ENCODE measurements at places on chromosomes 3 and 15. TPM values are rescaled to one million over a fixed set of nuclear protein-coding genes. Genes with fewer than 3 reads are reported as not detected.

DNA sequence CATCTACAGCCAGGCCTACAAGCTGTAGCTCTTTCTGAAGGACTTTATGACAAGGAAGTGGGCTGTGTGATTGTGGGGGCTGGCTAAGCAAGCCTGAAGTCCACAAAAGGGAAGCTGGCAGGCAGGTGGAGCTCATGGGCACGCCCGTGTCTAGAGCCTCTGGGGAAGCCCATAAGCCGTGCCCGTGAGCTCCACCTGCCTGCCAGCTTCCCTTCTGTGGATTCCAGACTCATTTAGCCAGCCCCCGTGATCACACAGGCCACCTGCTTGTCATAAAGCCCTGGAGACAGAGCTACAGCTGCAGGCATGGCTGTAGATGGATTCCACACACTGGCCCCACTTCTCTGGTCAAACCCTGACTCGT, 15.2 kb downstream of the EFCC1 start:
- no peak for DNase-seq

DNA sequence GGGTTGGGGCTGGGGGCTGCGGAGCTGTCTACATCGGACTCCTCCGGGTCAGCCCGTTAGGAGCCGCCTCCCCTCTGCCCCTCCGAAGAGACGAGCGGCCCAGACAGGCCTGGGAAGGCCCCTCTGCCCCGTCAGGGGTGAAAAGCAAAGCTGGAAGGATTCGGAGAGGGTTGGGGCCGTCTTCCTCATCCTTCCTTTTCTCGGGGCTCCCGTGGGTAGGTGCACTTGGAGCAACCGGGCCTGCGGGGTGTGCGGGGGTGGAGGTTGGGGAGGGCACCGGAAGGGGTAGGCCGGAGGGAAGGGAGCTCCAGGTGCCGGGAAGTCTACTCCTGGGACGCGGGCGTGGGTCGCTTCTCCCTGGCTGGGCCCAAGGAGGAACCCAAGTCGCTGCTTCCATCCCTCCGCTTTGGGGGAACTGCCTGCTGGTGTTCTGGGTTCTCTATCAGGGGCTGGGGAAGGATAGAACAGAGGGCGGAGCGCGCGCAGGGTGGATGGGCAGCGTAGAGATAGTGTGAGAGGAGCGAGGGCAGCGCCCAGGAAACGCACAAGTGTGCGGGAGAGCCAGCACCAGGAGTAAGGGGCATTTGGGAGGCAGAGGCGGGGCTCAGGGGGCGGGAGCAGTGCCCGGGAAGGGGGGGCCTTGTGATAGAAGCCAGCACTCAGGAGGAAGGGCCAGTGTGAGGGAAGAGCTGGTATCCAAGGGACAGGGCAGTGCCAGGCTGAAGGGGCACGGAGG, 590 bp downstream of the POLR2H start:
- DNase-seq = peak; percentile 86

DNA sequence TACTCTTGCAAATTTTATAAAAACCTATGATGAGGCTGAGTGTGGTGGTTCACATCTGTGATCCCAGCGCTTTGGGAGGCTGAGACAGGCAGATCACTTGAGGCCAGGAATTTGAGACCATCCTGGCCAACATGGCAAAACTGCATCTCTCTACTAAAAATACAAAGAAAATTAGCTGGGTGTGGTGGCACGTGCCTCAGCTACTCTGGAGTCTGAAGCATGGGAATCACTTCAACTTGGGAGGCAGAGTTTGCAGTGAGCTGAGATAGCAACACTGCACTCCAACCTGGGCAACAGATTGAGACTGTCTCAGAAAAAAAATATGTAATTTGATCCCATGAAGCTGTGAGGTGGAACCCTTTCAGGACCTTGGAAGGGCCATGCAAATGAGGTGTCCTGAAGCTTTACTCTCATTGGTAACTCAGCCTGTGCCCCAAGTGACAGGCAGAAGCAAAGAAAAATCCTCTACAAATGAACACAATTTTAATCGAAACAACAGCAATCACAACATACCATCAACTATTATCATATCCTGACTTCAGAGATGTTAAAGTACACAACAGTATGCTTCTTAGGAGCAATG, 84.6 kb upstream of the CDV3 start:
- no peak for DNase-seq

DNA sequence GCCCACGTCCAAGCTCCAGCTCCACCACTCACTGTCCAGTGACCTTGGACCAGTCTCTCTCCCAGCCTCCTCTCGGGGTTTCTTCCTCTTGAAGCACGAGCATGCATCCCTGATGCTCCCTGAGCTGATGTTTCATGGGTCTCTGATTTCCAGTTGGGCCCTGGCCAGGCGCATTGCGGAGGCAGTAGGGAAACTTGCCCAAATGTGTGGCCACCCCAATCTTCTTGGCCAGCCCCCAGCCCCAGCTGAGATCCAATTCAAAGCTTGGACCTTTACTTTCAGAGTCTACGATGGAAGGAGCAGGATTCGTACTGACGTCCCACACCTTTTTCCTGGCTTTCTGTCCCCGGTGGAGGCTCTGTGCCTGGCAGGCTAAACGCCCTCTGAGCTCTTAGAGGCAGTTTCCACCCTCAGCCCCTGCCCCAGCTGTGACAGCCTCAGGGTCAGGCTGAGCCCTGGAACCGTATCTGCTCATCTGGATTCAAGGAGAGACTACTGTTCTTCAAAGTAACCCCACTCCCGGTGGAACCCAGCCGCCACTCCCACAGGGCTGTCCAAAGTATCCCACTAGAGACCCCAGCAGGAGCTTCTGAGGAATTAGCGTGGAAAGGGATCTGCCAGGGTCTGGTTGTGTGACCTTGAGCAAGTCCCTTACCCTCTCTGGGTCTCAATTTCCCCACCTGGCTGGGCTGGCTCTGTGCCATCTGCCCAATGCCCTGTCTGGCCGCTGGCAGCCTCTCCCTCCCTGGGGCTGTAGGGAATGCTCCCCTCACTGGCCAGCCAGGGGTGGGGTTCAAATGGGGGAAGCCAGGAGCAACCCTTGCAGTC, 37.4 kb downstream of the CPN2 start:
- DNase-seq = peak; percentile 70

ZNF860 gene
- polyA plus RNA-seq = 1.5 TPM

DNA sequence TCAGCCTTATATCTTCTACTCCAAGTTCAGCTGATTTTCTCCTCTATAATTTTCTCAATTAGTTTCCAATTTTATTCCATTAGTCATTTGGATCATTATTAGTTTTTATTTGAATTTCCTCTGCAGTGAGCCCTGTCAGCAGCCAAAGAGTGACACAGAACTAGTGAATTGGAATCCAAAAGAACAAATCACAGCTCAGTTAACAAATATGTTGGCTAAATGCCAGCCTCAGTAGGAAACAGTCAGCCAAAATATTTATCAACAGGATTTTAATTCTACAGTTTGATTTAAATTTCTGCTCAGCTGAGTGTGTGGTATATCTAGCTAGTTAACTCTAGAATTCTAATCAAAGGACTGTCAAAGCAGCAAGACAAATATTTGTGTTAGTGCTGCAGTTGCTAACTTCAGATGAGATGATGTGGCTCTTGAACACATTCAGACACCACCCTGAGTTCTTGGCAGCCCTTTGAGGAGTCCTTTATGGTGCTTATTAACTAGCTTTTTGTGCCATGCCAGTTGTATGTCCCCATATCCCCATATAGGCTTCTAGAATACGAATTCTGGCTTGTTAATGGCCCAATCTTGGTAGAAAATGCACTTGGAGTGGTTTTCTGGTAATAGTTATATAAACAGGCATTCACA, 194.5 kb downstream of the CPNE4 start:
- DNase-seq = no peak

GRCh38 chr3:197576838-197577237, 21.1 kb upstream of the BDH1 start:
- no peak for DNase-seq

DNA sequence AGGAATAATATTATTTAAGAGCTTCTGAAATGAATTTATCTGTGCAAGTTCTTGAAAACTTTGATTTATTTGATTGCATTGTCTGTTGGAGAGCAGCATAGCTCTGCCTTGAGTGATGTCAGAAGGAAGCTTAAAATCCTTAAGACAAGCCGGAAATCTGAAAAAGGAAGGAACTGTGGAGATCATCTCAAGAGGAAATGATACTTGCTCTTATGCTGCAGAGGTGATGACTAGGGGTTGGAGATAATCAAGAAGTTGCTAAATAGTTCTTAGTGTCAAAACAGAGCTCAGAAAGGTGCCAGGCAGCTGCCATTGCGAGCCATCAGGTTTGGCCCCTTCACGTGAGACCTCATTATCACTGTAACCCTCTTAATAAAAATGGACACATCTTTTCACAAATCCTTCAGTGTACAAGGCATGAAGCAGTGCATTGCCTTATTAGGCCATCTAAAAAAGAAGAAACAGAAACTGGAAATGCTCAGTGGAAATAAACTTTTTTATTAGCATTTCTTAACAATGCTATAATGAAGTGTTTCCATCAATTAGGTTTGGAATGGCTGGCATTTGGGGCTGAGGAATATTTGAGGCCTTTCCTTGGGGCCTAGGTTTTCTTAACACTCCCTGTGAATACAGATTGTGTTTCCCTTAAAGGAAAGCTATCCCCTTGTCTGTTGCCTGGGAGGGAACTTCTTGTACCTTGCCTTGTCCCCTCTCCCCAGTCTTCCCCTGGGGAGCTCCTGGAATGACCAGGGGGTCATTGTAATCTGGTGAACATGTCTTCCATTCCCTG, 34.5 kb upstream of the VILL start:
- DNase-seq = no peak

- DNase-seq = no peak
Measured at GRCh38 chr3:29475854-29476253, 195.0 kb downstream of the RBMS3 start.

ZDHHC23 gene
- 36.4 TPM for polyA plus RNA-seq

MYH15 gene
- polyA plus RNA-seq = 0.91 TPM

DNA sequence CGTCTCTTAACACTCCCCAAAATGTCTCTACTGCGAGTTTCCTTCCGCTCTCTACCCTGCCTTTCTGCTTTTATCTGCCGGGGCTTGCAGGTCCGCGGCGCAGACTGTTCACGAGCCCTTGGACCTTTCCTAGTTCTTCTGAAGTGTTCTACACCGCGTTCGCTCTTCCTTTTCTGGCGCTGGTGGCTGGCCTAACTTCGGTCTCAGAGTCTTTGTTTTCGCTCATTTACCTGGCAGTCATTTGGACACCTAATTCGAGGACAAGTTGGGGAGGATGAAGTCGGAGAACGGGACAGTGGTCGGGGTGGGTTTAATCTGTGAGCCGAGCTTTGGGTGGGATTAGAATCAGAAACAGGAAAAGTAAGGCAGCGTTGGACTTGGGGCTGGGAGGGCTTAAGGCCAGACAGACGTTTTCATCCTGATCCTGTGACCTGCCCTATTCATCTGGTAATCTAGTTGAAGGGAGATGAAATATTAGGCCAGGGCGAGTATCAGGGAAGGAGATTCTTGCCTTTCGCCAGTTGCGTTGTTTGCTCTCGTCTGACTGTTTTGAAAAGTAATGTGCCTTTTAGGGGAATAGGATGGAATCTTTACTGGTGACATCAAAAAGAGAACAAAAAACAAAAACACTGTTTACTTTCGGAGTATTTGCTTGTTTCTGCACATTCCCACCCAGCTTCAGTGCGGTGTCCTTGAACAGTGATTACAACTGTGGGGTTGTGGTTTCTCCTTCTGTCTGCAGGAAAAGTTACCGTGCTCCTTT, 1.8 kb downstream of the DIPK2A start:
- peak; percentile 87 for DNase-seq

DNA sequence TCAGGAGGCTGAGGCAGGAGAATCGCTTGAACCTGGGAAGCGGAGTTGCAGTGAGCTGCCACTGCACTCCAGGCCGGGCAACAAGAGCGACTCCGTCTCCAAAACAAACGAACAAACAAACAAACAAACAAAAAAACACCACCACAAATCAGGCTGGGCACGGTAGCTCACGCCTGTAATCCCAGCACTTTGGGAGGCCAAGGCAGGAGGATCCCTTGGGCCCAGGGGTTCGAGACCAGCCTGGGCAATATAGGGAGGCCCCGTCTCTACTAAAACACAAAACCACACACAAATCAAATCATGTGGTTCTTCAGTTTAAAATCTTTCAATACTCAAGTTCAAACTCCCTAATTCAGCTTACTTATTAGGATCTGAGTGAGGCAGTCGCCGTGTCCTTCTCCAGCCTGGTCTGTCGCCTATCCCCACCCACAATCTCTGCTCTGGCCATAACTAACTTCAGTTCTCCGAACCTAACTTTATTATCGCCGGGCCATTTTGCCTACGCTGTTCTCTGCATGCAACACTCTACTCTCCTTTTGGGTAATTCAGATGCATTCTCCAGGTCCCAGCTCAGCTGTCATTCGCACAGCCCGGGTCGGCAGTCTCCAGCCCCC, 660 bp upstream of the RTF1 start:
- DNase-seq = no peak

- no peak for DNase-seq
Measured at GRCh38 chr3:73259856-73260255, 198.4 kb downstream of the EBLN2 start.

ONECUT1 gene
- 3.6 TPM for polyA plus RNA-seq

DNA sequence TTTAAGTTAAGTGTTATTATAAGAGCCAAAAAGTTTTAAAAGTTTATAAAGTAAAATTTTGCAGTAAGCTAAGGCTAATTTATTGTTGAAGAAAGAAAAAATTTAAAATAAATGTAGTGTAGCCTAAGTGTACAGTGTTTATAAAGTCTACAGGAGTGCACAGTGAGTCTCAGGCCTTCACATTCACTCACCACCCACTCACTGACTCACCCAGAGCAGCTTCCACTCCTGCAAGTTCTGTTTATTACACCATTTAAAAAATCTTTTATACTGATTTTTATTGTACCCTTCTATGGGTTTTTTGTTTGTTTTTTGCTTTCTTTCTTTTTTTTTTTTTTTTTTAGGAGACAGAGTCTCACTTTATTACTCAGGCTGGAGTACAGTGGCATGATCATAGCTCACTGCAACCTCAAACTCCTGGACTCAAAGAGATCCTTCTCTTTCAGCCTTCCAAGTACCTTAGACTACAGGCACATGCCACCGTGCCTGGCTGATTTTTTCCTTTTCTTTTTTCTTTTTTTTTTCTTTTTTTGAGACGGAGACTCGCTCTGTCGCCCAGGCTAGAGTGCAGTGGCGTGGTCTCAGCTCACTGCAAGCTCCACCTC, 25.9 kb downstream of the CSTA start:
- DNase-seq = no peak

LACTB gene
- polyA plus RNA-seq = 24.7 TPM

GATA2 gene
- polyA plus RNA-seq = 6.6 TPM

- DNase-seq = no peak
Measured at GRCh38 chr15:84783493-84784251, 33.5 kb upstream of the ALPK3 start.

- no peak for DNase-seq
Measured at GRCh38 chr3:194218646-194219453, 82.9 kb downstream of the HES1 start.
